ENCODE measurements at places on chromosomes 11 and 22.

DNA sequence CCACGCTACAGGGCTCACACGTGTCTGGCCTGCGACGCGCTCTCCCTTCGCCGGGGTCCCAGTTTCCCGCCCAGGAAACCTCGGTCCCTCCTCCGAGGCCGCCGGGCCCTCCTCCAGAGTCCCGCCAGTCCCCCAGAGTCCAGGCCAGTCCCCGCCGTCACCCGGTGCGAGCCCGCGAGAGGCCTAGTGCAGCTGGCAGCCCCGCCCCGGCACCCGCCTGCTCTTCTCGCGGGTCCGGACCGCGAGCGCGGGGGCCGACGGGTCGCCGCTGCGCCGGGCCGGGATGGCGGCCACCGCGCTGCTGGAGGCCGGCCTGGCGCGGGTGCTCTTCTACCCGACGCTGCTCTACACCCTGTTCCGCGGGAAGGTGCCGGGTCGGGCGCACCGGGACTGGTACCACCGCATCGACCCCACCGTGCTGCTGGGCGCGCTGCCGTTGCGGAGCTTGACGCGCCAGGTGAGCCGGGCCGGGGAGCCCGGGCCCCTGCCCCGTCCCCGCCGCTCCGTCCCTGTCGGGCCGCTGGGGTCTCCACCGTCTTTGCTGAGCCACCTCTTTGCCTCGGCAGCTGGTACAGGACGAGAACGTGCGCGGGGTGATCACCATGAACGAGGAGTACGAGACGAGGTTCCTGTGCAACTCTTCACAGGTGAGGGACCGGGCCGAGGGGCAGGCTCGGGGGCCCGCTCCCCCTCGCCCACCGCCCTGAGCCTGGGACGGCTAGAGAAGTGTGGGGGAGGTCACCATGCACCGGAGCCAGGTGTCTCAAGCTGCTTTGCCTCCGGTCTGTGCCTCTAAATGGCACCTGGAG is at the start of gene PTPMT1:
Gene PTPMT1, plus strand, starts transcription at position 260 of the 809 bp plus-strand sequence. Its CDS starts 24 bp downstream, at position 284.
- DNase-seq, result peak; percentile 72

GRCh38 chr11:131354251-131354701 is 16.1 kb upstream of the NTM start:
- peak; percentile 36 for DNase-seq

- no peak for DNase-seq
These were observed 27.9 kb downstream of the PPFIA1 start for GRCh38 chr11:70298243-70298915.

- peak; percentile 0 for DNase-seq
These were observed 22.0 kb upstream of the OR8B8 start for GRCh38 chr11:124467381-124467927.

DNA sequence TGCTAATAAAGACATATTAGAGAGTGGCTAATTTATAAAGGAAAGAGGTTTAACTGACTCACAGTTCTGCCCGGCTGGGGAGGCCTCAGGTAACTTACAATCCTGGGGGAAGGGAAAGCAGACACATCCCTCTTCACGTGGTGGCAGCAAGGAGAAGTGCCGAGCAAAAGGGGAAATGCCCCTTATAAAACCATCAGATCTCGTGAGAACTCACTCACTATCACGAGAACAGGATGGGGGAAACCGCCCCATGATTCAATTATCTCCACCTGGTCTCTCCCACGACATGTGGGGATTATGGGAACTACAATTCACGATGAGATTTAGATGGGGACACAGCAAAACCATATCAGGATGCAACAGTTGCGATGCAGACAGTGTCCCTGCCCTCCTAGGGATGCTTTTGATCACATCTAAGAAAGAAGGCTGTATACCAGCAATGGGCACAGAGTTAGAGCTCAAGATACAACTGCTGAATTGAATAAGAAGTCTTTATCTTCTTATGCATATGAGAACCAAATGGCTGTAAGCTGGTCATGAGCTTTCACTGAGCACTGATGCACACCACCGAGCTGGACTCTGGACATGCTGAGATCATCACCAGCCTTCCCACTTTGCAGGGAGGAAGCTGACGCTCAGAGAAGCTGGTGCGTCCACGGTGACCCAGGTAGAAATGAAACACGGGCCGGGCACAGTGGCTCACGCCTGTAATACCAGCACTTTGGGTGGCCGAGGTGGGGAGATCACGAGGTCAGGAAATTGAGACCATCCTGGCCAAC is 255.2 kb downstream of the MN1 start:
- DNase-seq, result no peak

GRCh38 chr11:106989078-106989455 is 29.2 kb downstream of the GUCY1A2 start:
- peak; percentile 49 for DNase-seq

DNA sequence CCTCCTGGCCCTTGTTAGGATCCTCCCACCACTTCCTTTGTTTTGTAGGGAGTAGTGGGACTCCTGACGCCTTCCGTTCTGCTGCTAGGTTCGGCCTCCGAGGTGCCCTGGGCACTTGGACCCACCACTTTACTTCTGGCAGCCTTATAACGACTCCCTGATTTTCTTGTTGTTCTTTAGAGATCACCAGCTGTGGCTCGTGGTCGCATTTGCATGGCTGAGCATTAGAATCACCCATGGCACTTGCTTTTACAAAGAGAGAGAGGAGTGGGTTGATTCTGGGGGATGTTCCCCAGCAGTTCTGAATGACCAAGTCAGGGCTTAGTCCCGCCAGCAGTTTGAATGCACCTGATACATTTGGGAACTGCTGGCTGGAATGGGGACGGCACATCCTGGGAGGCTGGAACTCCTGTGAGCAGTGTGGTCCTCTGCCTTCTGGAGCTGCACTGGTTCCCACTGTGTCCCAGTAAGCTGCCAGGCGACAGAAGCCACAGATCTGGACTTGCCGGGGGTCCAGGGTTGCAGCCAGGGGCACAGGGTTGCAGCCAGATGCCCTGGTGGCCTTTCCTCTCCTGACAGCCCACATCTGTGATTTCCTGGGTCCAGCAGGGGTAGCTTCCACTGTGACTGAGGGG is 4.1 kb downstream of the TUB start:
- no peak for DNase-seq

DNA sequence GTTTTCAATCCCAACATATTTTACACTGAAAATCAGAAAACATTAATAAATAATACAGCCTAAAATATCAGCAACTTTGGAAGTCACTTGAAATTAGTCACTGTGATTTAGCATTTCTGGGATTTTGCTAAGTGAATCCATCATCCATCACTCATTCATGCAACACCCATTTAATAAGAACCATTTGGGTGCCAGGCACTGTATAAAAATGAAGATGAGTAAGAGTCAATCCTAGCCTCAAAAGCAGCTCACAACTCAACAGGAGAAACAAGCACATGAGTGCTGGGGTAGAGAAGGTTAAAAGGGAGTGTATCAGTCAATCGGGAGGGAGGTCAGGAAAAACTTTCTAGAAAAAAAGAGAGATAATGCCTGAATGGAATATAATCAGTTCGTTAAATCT is 77.9 kb downstream of the PGR start:
- no peak for DNase-seq

DNA sequence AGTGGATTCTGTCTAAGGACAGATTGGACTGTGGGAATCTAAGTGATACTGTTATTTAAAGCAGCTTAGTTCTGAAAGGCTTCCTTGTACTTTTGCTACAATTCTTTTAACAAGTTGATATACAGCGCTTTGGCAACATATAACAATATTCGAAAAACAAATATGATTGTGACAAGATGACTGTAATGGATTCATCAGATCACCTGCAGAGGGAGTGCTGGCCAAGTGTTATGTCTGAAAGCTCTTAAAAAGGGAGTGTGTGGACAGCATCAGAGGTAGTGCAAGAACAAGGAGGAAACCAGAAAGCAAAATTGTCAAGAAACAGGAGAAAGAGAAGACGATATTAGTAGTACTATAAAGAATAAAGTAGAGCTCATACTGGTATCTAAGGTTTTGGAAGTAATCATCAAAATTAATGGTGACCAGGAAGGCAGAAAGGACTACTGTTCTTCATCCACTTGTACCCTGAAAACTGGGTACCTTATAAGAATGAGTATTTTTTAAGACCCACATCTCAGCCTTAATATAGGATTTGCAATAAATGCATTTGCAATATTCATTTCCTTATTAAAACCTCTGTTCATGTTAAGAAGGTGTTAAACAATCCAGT is 1112.0 kb upstream of the CCDC90B start:
- DNase-seq, result no peak

DNA sequence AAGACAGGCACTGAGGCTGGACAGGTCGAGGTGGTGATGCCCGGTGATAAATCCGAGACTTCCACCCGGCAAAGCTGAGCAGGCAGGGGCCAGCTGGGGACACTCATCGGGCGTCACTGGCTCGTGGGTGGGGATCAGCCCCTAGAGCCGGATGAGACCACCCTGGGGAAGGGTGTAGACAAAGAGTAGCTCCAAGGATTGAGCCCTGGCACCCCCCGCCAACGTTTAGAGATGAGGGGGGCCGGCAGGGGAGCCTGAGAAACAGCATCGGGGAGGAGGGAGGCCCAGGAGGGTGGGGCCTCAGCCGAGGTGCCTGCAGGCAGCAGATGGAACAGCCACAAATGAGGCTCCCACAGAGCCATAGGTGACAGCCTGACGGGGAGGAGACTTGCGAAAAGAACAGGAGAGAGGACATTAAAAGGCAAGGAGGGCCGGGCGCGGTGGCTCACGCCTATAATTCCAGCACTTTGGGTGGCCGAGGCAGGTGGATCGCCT is 27.4 kb upstream of the CBX7 start:
- DNase-seq, result no peak

GRCh38 chr22:42820045-42820763 is 36.9 kb downstream of the ARFGAP3 start:
- DNase-seq, result peak; percentile 77

DNA sequence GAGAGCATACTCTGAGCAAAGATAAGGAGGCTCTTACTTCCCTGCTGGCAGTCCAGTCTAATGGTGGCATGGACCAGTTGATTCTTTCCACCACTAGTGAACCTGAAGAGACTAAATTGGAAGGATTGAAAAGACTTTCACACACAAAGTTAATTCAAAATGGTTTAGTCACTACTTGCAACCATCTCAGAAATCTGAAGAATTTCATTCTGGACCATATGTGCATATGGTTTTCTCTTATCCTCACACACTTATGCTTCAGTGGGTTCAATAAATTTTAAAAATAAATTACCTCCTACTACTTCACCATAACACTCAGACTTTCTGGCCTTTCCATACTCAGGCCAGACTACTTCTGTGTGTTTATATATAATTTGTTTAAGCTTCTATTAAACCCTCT is 44.7 kb downstream of the CADM1 start:
- DNase-seq, result peak; percentile 3

DNA sequence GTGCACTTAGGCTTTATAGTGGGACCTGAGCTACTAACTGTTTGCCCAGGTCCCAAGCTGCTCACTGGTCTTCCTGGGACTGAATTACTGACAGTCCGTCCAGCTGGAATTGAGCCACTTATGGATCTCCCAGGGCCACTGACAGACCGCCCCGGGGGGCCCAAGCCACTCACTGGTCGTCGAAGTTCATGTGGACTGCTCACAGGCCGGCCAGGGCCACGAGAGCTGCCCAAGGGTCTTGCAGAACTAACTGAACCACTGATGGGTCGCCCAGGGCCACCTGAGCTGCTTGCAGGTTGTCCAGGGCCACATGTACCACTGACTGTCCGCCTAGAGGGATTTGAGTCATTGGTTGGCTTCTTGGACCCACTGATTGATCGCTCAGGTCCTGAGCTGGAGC is 15.1 kb downstream of the MISFA start:
- DNase-seq, result no peak

DNA sequence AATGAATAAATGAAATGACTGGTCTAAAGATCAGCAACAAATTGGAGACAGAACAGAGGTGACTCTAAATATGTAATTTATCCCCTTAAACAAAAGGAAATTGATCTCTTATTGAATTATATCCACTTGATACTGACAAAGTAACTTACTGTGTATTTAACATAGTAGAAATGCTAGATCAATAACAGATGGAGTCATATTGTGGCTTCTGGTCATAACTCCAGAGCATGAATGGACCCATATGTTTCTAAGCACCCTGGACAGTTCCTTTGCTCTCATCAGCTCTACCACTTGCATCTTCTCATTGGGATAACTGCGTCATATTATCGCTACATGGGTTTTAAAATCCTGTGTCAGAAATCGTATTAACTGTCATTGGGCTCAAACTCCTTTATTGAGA is 222.3 kb downstream of the ETS1 start:
- DNase-seq, result peak; percentile 63

GRCh38 chr11:69044111-69045013 is 4.4 kb upstream of the TPCN2 start:
- peak; percentile 67 for DNase-seq

DNA sequence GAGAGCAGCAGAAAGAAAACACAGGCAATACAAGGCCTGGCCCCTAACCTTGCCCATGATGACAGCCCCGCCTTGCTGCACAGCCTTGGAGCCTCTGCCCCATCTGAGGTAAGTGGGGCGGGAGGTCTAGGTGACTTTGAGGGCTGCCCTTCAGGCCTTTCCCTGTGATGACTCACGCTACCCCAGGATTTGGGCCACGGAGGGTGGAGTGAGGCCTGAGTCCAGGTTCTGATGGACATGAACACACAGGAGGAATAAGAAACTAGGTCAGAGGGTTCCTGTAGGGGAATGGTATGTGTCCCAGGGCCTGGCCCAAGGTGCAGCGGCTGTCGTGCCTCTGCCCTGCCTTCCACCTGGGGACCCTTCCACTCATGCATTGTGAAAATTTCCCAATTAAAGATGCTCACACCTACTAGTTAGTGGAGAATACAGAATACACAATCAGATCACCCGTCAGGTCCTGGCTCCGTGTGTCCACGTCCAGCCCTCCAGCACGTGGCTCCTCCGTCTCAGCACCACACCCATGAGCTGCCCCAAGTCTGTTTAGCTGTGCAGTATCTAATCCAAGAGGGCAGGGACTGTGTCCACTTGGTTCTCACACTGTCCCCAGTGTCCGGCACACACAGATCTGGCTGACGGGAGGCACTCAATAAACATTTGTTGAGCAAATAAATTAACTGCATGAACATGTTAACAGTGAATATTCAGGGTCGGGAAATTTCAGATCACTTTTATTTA is 111.0 kb downstream of the CHST1 start:
- no peak for DNase-seq

DNA sequence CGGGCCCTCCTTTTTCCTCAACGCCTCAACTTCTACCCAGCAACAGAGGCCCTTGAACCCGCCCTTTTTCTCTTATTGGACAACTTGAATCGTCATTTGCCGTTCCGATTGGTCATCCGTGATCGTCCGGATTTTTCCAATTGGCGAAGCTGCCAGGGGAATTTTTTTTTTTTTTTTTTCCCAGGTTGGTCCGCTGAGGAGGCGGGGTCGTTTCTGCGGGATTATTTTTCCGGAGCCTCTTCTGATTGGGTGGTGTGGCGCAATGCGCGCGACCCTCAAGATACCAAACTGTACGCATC is 465 bp upstream of the TTC9C start:
- peak; percentile 96 for DNase-seq

DNA sequence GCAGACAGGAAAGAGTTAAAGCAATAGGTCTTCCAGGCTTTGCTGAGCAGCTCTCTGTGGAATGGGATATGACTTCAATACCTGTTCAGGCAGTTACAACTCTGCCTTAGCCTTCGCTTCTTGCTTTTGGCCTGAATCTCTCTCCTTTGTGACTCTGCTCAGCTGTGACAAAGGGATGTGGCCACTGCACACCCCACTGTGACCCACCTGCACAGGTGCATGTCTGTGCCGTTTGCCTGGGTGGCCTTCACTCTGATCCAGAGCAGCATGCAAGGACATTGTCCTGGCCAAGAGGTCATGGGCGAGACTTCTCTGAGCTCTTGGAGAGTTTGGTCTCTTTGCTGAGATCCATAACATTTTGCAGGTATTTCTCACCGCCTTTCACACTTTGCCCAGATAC is 891.3 kb downstream of the BRD1 start:
- no peak for DNase-seq

GRCh38 chr22:48098243-48098920 is 1335.9 kb downstream of the TBC1D22A start:
- DNase-seq, result no peak

Measured in fibroblast of lung (primary cell).